RWPE2 (cell line): ENCODE measurements at places on chromosomes 3 and 15.

DNA sequence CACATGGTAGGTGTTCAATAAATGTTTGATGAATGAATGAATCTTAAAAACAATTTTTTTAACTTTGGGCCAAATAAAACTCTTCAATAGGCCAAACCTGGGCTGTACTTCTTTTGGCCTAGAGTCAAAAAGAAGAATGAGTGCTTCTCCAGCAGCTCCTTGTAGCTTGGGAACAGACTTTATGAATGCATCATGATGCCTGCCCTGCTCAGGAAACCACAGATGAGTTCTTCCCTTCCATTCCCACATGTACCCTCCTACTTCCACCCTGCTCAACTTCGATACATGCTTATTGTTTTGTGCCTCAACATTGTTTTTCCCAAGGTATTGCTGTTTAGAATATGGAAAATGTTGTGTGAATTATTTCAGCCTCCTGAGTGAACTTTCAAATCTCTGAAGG lies 87.0 kb downstream of the FILIP1L start:
- H3K27me3 ChIP-seq = no peaks in the 10 kb centered on the region
- H3K4me3 ChIP-seq = no peak overlapping the region
- H3K4me1 ChIP-seq = peaks cover 17% of the 10 kb centered on the region
- H3K36me3 ChIP-seq = no peaks in the 10 kb centered on the region
- no peak for DNase-seq

GRCh38 chr3:193237030-193237429 lies 4.0 kb upstream of the PLAAT1 start:
- no peaks in the 10 kb centered on the region for H3K36me3 ChIP-seq
- peaks cover 5% of the 10 kb centered on the region for H3K27me3 ChIP-seq
- H3K4me1 ChIP-seq = no peaks in the 10 kb centered on the region

GRCh38 chr3:17949101-17949500 lies 206.7 kb upstream of the TBC1D5 start:
- no peaks in the 10 kb centered on the region for H3K36me3 ChIP-seq
- DNase-seq = no peak
- H3K4me3 ChIP-seq = no peak overlapping the region
- no peaks in the 10 kb centered on the region for H3K27me3 ChIP-seq
- H3K27ac ChIP-seq = no peak overlapping the region

DNA sequence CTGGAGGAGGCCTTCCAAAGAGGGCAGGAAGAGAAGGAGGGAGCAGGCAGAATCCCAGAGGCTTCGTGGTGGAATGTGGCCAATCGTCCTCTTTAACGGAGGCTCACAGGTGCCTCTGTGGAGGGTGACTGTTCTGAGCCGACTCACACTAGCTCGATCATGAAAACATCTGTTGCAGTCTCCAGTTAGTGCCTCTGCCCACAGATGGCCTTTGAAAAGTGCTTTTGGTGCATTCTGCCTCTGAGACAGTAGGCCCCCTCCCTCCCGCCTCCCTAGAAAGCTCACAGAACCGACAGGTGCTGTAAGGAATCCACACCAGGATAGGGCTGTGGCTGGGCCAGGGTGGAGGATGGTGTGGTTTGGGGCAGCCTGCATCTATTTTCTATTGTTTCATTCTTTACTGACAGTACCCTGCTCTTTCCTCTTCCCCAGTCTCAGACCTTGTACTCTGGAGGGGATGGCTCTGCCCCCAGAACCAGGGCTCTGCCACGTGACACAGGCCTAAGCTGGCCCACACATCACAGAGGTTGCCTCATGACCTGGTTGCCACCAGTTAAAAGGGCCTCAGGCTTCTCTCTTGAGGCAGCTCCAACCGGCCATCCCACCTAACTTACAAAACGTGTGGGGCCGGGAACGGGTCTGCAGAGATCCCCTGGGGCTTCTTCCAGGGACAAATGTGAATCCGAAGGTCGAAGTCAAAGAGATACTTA lies 27.2 kb upstream of the PIGZ start:
- no peaks in the 10 kb centered on the region for H3K27me3 ChIP-seq
- H3K27ac ChIP-seq = no peak overlapping the region
- DNase-seq = no peak
- no peaks in the 10 kb centered on the region for H3K36me3 ChIP-seq
- no peak overlapping the region for H3K4me3 ChIP-seq

DNA sequence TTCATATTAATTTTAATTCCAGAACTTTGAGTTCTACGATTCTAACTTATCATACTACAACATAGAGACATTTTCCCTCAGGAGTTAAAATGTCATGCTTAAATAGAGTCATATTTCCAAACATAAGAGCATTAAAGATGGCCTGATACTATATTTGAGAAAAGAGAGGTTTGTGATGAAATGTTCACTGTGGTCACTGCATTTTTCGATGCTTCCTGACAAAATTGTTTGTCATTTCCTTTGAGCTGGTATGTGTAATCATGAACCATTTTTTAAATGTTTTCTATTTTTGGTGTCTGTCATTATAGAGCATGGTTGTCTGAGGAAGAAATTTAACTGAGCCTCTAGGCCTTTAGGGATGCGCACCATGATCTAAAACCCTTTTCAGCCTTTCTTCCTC lies 721.4 kb upstream of the NR2F2 start:
- no peak overlapping the region for H3K4me3 ChIP-seq
- no peaks in the 10 kb centered on the region for H3K27me3 ChIP-seq
- H3K4me1 ChIP-seq = peaks cover 2% of the 10 kb centered on the region
- H3K36me3 ChIP-seq = no peaks in the 10 kb centered on the region
- no peak overlapping the region for H3K27ac ChIP-seq

- H3K36me3 ChIP-seq = no peaks in the 10 kb centered on the region
- no peak for DNase-seq
- no peaks in the 10 kb centered on the region for H3K27me3 ChIP-seq
- H3K4me1 ChIP-seq = peaks cover 8% of the 10 kb centered on the region
- no peak overlapping the region for H3K4me3 ChIP-seq
These were observed 426.5 kb upstream of the RASGRP1 start for GRCh38 chr15:38991126-38991525.

- H3K27ac ChIP-seq = peak overlapping the region; percentile 95
- no peak for DNase-seq
- peaks cover 47% of the 10 kb centered on the region for H3K36me3 ChIP-seq
- H3K4me1 ChIP-seq = peaks cover 6% of the 10 kb centered on the region
These were observed 692 bp downstream of the PSMD2 start for GRCh38 chr3:184299488-184300377.

DNA sequence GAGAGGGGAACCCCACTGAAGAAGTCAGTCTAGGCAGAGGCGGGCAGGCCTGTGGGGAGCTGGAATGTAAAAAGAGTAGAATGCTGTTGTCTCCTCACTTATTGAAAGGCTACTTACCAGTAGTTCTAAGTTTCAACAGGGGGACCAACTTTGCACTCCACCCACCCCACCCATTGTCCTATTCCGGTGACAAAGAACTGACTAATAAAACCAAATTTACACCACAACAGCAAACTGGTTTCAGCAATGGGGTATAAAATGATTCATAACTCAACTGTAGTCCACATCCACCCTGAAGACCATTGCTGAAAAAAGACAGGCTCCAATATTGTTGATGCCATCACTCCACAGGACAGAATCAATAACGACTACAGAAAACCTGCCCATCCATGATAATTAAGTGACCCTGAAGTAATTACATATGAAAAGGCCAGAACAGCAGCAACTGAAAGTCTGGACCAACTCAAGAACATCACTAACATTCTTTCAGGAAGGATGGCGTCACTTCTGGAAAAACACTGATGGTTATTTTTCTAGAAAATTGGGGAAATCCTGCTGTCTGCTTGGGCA lies 80.2 kb downstream of the ABI3BP start:
- no peaks in the 10 kb centered on the region for H3K36me3 ChIP-seq
- no peak overlapping the region for H3K4me3 ChIP-seq
- no peaks in the 10 kb centered on the region for H3K4me1 ChIP-seq
- no peak overlapping the region for H3K27ac ChIP-seq

DNA sequence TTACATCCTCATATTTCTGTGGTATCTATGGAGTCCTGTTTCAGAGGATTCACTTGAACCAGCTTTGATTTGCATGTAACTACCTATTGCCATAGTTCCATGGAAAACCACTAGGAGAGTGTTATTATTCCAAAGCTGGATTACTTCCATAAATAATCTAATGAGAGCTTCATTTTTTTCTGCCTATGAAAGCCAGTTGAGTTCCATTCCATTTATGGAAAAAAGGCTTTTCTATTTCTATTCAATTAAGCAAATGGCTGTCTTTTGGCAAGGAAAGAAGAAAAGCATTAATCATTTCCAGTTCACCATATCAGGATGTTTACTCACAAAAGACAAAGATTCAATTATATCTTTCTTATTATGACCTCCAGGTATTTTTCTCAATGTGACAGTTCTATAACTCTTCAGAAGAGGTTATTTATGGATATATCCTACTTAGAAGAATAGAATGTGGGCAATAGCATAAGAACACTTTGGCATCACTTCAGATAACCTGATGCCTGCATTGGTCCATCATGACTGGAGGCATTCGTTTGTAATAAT lies 259.9 kb upstream of the ZPLD1 start:
- H3K36me3 ChIP-seq = no peaks in the 10 kb centered on the region
- peak overlapping the region; percentile 34 for H3K27ac ChIP-seq
- no peaks in the 10 kb centered on the region for H3K27me3 ChIP-seq
- peaks cover 27% of the 10 kb centered on the region for H3K4me1 ChIP-seq

- H3K27ac ChIP-seq = peak overlapping the region; percentile 75
- H3K36me3 ChIP-seq = no peaks in the 10 kb centered on the region
- no peak overlapping the region for H3K4me3 ChIP-seq
- H3K27me3 ChIP-seq = no peaks in the 10 kb centered on the region
- peaks cover 30% of the 10 kb centered on the region for H3K4me1 ChIP-seq
These were observed 143.8 kb upstream of the ABHD17C start for GRCh38 chr15:80551348-80551747.

GRCh38 chr3:111081008-111081545 lies 9.5 kb downstream of the NECTIN3 start:
- DNase-seq = no peak
- H3K4me1 ChIP-seq = peaks cover 9% of the 10 kb centered on the region
- no peaks in the 10 kb centered on the region for H3K27me3 ChIP-seq
- no peak overlapping the region for H3K27ac ChIP-seq
- H3K4me3 ChIP-seq = no peak overlapping the region

GRCh38 chr3:85726241-85726640 lies 767.5 kb downstream of the CADM2 start:
- no peaks in the 10 kb centered on the region for H3K27me3 ChIP-seq
- H3K27ac ChIP-seq = peak overlapping the region; percentile 83
- no peak for DNase-seq
- no peak overlapping the region for H3K4me3 ChIP-seq

DNA sequence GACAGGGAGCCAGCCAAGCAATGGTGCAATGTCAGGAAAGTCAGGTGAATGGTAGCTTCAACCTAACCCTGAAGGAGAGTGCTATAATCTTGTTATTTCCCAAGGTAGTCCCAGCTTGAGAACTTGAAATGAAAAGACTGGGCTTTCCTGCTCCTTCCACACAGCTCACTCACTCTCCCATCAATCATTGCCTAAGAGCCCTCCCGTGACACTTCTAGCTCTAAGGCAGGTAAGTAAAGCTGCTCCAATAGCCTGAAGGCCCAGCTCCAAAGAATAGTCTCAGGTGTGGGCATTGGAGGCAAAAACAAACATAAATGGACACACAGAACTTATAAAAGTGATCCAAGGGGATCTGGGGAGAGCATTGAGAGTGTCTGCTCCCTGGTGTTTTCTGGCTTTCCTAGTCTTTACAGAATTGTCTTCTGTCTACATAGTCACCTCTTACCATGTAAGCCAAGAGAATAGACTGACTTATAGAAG lies 63.1 kb upstream of the TBC1D5 start:
- H3K27ac ChIP-seq = no peak overlapping the region
- DNase-seq = no peak
- H3K4me1 ChIP-seq = no peaks in the 10 kb centered on the region
- no peaks in the 10 kb centered on the region for H3K27me3 ChIP-seq
- no peaks in the 10 kb centered on the region for H3K36me3 ChIP-seq
- H3K4me3 ChIP-seq = no peak overlapping the region

DNA sequence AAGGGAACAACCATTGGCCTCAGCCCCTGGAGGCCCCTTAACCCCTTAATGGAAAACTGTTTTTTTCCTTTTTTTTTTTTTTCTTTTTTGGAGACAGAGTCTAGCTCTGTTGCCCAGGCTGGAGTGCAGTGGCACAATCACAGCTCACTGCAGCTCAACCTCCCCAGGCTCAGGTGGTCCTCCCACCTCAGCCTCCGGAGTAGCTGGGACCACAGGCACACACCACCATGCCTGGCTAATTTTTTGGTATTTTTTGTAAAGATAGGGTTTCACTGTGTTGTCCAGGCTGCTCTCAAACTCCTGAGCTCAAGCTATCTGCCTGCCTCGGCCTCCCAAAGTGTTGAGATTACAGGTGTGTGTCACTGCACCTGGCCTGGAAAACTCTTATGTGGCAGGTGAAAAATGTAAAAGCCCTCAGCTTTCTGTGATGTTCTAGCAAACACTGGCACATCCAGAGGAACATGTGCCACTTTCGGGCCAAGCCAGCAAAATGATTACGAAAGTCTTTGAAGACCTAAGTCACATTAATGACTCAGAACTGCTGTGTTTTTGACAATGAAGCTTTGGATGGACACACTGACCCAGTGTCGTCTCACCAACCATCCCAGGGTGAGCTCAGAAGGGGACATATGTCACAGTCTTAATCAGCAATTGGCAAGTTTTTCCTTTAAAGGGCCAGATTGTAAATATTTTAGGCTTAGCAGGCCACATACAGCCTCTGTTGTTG lies 189.3 kb upstream of the TPM1 start:
- H3K27ac ChIP-seq = no peak overlapping the region
- DNase-seq = no peak
- H3K27me3 ChIP-seq = no peaks in the 10 kb centered on the region
- H3K4me1 ChIP-seq = peaks cover 25% of the 10 kb centered on the region
- no peaks in the 10 kb centered on the region for H3K36me3 ChIP-seq
- H3K4me3 ChIP-seq = no peak overlapping the region

GRCh38 chr3:20747741-20748140 lies 561.7 kb upstream of the SGO1 start:
- H3K27me3 ChIP-seq = no peaks in the 10 kb centered on the region
- H3K4me3 ChIP-seq = no peak overlapping the region
- H3K4me1 ChIP-seq = no peaks in the 10 kb centered on the region
- no peak overlapping the region for H3K27ac ChIP-seq

DNA sequence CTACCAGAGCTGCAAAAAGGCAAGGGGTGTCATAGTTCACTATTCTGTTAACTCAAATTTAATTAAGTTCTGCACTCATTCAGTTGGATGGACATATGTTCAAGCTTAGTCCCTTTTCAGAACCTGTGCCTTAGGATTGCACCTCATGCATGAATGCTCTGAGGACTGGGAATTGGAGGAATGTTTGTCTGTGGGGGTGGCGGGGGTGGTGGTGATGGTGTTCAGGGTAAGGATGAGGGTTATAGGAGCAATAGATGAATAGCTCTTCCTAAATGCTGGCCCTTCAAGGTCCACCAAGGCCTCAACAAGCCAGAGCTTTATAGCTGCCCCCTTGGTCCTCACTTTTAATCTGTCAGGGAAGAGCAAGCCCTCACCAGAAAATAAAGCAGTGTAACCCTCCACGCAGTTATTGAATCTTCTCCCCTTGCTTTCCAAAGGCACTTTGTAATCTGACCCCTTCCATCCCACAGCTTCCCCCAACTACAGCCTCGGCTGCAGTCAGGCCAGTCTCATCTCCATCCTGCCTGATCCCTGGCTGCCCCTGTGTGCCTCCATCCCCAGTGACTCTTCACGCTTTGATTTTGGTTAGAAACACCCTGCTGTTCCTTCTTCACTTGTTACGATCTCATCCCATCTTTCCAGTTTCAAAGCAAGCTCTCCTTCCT lies 221.6 kb upstream of the LMCD1 start:
- H3K27me3 ChIP-seq = no peaks in the 10 kb centered on the region
- no peak overlapping the region for H3K4me3 ChIP-seq
- H3K4me1 ChIP-seq = no peaks in the 10 kb centered on the region
- DNase-seq = no peak
